Activated T-cell treated with anti-CD3 and anti-CD28 coated beads for 24 hours (primary cell): ENCODE measurements at places on chromosomes 7 and 10.
A peak's percentile ranks its signal among the peaks of the same experiment; 100 is the strongest.

GRCh38 chr10:110216942-110217661 is 9.7 kb downstream of the MXI1 start:
- DNase-seq, result no peak

DNA sequence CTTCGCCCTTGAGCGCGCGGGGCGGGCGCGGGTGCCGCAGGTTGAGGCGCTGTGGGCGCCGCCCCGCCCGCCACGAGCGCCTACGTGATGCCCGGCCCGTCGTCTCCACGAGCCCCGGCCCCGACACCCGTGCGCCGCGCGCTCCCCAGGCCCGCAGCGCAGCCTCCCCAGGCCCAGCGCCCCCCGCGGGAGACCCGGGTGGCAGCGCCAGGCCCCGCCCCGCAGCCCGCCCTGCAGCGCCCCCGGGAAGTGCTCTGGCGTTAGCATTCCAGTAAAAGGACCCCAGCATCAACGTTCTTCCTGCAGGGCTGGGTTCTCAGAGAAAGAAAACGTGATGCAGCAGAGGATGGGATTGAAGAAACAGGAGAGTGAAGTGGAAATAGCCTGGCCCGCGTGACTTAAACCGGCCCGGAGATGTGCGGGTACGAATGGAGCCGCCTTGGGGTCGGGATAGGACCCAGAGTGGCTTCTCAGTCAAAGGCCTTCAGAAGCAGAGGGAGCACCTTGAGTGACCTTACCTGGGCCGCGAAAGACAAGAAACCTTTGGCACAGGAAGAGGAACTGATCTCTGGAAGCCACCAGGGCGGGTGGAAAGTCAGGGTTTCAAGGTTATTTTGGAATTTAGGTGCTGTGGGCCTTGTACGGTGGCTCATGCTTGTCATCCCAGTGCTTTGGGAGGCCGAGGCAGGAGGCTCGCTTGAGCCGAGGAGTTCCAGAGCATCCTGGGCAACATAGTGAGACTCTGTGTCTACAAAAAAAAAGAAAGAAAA is 1.8 kb downstream of the PFKP start:
- DNase-seq, result no peak

DNA sequence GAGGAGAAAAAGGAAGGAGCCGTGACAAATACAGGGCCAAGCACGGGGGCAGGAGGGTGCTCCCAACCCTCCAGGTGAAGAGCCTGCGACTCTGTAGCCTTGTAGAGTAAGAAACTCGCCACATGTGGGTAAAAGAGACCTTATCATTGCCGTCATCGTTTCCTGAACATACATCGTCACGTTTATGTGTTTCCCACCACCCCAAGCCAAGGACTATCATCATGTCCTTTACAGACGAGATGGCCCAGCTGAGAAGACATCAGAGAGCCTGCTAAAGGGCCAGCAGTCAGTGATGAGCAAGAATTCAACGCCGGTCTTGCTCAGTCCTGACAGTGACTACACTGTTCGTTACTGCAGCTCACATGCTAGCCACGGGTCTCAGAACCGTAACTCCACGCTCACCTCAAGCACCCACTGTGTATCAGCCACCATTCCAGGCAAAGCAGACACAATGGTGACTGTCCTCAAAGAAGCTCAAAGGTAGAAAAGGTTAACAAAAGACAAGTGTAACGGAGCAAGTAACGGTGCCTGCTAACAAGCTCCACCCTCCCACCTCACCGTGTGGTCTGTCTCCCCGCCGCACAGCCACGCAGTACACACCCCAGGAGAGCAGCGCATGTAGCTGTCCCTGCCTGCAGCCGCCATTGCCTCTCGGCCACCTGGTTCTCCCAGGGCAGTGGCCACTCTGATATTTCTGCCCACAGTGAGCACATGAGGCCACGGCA is 147.8 kb downstream of the MAD1L1 start:
- DNase-seq, result no peak

- no peak for DNase-seq
These were observed 45.9 kb downstream of the SGMS1 start for GRCh38 chr10:50577681-50578350.

DNA sequence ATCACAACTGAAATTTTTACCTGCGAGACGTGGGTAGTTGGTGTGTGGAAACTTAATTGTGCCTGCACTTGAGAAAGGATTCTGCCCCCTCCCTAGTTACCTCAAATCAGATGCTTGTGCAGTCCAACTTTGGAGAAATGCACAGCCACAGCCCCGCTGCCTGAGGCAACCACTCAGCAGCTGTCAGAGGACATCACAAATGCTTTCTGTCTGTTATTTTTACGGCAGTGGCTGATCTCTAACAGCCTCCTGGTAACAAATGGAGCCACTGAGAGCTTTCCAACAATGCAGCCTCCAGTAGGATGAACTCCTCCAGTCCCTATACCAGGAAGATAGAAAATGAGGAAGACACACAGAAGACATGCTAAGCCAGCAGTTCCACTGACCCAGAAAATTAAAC is 712.2 kb upstream of the GHITM start:
- DNase-seq, result no peak

DNA sequence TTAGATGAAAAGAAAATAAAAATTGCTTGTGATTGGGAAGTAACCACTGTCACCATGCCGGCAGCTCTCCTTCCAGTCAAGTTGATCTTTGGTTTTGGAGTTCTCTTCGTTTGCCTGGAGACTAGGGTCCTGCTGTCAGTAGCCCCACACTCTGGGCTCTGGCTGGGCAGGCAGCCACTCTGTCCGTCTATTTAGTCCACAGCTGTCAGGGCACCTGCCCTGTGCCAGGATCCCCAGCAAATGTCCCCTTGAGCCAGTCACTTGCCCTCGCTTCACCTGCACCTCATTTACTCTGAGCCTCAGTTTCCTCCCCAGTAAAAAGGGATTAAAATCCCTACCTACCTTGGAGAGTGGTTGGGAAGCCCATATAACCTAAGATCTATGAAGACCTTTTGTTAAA is 55.5 kb downstream of the PAX2 start:
- no peak for DNase-seq

- no peak for DNase-seq
These were observed 141.2 kb downstream of the GLI3 start for GRCh38 chr7:42095791-42096190.

DNA sequence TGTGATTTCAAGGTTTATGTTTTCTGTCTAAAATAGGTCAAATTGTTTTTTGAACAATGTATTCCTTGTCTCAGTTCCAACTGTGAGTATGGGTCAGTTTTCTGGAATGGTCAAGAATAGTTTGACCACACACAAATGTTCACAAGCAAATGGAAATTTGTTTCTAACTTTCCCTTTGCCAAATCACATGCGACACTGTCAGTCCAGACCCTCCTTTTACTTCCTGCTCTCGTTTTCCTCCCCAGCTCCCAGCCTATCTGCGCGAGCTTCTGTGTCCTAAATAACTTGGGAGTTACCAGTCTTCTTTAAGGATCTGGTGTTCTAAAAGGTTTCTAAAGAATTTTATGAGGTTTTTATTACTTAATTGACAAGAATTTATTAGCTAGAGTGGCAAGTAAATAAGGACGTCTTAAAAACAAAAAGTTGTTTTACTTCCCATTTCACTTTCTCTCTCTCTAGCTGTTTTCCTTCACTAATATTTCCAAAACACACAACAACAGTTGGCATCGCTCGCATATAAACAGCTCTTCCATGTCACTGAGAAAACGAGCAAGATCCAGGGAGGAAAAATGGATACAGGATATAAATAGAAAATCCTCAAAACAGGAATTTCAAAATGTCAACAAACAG is 266.1 kb upstream of the KLF6 start:
- DNase-seq, result no peak

- DNase-seq, result no peak
These were observed 4.1 kb downstream of the PRXL2A start for GRCh38 chr10:80412486-80412885.

- DNase-seq, result no peak
These were observed 136.4 kb downstream of the ADAM12 start for GRCh38 chr10:126251778-126252407.

GRCh38 chr7:112072541-112073245 is 133.5 kb downstream of the DOCK4 start:
- no peak for DNase-seq

- no peak for DNase-seq
These were observed 85.9 kb downstream of the MDFIC start for GRCh38 chr7:115007751-115008150.

GRCh38 chr7:151630851-151631569 is 111.3 kb upstream of the RHEB start:
- no peak for DNase-seq

- DNase-seq, result no peak
These were observed 103.2 kb downstream of the GPR37 start for GRCh38 chr7:124662372-124662771.

DNA sequence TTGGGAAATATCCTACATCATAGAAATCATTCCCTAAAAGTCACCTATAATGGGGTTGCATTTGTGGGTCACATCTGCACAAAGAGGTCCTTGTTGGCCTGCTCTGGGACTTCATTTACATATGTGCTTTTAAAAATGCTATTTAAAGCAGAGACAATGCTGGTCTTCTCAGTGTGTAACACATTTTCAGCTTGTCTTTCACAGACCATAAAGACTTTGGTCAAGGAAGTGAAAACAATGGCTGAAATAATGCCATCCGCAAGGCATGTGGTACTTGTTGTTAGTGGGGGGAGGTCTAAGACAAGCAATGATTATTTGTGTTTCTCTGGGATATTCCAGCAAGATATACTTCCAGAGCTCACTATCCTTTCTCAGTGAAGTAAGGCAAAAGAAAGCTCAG is 84.6 kb upstream of the PDLIM1 start:
- no peak for DNase-seq

- DNase-seq, result no peak
These were observed 1.7 kb upstream of the KCNH2 start for GRCh38 chr7:150979713-150980390.

- no peak for DNase-seq
These were observed 1073.0 kb downstream of the XPNPEP1 start for GRCh38 chr10:108850138-108850854.

- no peak for DNase-seq
These were observed 156.2 kb downstream of the MBL2 start for GRCh38 chr10:52616395-52616764.

GRCh38 chr10:103706047-103706446 is 149.3 kb downstream of the SH3PXD2A start:
- DNase-seq, result no peak

GRCh38 chr7:30738026-30738915 is 13.7 kb upstream of the INMT start:
- no peak for DNase-seq

- DNase-seq, result no peak
These were observed 61.0 kb downstream of the PLPP4 start for GRCh38 chr10:120517881-120518484.

DNA sequence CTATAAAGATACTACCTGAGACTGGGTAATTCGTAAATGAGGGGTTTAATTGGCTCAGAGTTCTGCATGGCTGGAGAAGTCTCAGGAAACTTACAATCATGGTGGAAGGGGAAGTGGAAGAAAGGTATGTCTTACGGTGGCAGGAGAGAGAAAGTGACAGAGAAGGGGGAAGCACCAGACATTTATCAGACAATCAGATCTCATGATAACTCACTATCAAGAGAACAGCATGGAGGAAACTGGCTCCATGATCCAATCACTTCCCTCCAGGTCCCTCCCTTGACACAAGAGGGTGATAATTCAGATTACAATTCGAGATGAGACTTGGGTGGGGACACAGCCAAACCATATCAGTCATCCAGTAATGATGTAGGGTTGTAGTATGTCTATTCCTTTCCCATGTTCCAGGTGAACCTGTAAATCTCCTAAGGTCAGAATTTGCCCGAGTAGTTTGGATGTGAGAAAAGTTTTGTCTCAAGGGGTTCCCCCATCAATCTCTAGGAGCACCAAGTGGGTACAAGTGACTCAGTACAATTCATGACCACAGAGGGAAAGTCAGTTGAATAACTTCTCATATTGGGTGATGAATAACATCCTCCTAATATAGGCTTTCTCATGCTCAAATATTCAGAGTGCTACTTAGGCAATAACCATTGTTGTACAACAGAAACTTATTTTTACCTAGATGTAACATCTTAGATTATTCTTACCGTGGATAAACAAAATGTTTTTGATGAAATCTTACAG is 39.7 kb upstream of the MTPN start:
- no peak for DNase-seq

DNA sequence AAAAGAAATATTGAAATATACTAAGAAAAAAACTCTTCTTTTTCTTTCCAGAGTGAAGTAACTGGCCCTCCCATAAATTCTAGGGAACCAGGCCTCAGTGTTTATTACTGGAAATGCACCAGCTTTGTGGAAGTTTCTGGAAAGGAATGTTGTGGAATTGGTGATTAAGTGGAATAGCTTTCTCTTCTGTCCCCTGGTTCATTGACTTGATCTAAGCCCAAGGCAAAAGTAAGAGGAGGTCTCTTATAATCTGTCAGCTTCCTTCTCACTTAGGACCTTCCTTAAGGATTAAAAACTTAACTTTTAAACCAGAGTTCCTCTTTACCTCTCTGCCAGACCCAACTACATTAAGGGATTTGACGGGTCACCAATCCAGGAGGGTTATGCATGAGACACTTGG is 266.2 kb downstream of the SLC25A13 start:
- no peak for DNase-seq

DNA sequence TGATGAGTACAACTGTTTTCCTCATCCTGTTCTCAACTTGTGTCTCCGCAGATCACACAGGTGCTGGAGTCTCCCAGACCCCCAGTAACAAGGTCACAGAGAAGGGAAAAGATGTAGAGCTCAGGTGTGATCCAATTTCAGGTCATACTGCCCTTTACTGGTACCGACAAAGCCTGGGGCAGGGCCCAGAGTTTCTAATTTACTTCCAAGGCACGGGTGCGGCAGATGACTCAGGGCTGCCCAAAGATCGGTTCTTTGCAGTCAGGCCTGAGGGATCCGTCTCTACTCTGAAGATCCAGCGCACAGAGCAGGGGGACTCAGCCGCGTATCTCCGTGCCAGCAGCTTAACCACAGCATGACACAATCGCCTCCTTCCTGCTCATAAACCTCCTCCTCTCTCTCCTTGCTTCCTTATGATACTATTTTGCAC is 126.7 kb upstream of the PRSS58 start:
- DNase-seq, result peak; percentile 28
